Activated naive CD4-positive, alpha-beta T cell treated with Interleukin-2 at 50 U/mL for 16 hours (primary cell): ENCODE measurements at places on chromosomes 16 and 17.

GRCh38 chr17:66635386-66636045 is 199.4 kb upstream of the CACNG5 start:
- DNase-seq: no peak

GRCh38 chr16:65392806-65393565 is 271.1 kb upstream of the CDH11 start:
- DNase-seq: no peak

DNA sequence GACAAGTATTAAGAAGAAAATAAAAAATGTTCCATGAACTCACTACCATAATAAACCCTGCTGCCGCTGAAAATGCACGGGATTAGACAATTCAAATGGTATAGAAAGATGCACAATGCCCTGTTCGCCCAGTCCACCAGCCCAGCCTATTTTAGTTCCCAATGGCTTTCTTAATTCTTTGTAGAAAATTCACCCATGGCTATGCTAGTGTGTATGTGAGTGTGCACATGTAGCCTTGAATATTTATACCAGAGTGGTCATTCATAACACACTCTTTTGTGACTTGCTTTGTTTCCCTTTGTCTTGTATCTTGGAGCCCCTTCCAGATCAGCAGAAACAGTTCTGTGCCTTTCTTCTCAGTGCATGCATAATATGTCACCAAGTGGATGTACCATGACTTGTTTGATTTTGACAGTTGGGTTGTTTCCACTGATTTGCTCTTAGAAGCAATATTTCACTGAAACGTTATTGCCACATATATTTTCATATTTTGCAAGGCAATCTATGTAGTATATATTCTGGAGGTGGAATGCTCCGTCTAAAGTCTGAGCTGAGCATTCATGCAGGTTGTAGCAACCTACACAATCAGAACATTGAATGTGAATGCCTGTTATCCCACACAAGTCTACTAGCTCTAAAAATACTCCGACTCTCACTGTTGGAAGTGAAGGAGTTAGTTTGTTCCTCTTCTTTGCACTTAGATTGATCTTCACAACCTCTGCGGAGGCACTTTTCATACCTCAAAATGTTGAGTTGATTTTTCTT is 383.0 kb upstream of the EEF2KMT start:
- no peak for DNase-seq

GRCh38 chr17:14803826-14804225 is 461.3 kb downstream of the PMP22 start:
- DNase-seq: no peak

DNA sequence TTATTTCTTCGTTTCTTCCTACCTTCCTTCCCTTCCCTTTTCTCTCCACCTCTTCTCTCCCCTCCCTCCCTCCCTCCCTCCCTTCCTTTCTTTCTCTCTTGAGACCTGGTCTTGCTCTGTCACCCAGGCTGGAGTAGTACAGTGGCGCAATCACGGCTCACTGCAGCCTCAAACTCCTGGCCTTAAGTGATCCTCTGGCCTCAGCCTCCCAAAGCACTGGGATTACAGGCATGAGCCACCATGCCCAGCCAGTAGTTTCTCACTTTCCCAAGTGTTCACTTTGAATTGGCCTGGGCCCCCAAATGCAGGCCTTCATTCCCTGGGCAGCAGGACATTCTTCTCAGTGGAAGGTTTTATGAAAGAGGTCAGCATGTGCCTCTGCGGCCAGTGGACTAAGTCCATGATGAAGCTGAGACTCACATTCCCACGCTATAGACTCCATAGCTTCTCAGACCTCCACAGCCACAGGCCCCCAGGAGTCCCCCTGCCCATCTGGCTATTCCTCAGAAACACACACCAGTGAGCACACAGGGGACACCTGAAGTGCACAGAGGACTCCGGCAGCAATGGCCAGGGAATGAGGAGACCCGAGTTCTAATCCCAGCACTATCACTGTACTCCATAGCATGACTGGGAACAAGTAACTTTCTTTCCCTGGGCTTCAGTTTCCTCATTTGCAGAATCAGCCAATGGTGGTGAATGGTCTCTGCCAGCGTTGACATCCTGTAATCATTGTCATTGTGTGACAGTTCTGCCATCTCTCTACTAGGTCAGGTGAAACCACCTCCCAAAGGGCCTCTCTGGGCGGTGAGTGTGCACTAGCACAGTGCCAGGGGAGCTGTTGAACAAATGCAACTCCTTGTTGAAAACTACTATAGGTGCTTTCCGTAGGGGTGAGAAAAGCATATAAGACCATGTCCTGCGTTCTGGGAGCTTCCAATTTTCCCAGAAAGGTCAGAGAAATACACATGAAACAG is 69.2 kb upstream of the TBX2 start:
- DNase-seq: no peak

- DNase-seq: no peak
These were observed 937.8 kb downstream of the KCNJ2 start for GRCh38 chr17:71107136-71107535.

GRCh38 chr17:34503528-34504195 is 75.7 kb upstream of the TMEM132E start:
- no peak for DNase-seq

DNA sequence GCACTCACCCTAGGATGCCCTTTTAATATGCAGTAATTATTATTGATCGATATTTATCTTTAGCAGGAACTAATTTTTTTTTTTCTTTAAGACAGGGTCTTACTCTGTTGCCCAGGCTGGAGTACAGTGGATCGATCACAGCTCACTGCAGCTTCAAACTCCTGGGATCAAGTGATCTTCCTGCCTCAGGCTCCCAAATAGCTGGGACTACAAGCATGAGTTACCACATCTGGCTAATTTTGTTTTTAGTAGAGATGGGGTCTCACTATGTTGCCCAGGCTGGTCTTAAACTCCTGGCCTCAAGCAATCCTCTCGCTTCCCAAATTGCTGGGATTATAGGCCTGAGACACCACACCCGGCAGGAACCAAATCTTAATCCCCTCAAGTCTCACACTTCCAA is 29.3 kb downstream of the KIAA0753 start:
- DNase-seq: no peak

- no peak for DNase-seq
These were observed 126.2 kb downstream of the MRM1 start for GRCh38 chr17:36727577-36727976.

- DNase-seq: no peak
These were observed 7.1 kb upstream of the ABCC12 start for GRCh38 chr16:48162839-48163410.

DNA sequence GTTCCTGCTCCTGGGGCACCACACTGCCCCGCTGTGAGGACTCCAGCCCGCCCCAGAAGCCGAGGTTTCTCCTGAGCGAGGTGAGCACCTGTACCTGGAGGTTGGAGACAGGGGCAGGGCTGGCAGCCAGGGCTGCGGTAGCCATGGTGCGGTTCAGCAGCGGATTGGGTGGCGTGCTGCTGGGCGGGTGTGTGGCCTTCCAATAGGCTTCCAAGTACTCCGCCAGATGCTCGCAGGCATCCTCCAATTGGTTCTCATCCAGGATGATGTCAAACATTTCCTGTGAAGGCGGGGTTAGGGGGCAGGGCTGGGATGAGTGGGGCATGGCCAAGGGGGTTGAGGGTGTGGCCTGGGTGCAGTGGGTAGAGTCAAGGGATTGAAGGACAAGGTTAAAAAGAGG is 11.3 kb upstream of the ARL5C start:
- DNase-seq: no peak

DNA sequence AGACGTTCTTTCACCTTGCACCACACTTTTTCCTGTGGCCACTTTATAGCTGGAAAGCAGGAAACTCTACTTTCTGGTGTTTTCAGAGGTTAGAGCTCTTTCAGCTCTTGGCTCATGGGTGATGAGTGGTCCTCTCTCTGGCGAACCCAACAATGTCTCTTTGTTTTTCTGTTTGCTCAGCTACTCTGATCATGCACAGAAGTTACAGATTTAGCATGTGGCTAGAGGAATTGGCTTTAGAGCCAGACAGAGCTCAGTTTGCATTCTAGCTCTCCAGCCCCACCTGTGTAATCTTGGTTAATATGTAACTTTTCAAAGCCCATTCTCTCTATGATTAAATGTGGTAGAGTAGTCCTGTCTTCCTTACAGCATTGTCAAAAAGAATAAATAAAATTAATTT is 225.2 kb downstream of the HAPSTR1 start:
- DNase-seq: no peak
